Stimulated activated CD4-positive, alpha-beta T cell treated with anti-CD3 and anti-CD28 coated beads, Interleukin-1b, Interleukin-23, amount 100 ng/mL, for 1 hour (primary cell): ENCODE measurements at places on chromosomes 3 and 15.

DNA sequence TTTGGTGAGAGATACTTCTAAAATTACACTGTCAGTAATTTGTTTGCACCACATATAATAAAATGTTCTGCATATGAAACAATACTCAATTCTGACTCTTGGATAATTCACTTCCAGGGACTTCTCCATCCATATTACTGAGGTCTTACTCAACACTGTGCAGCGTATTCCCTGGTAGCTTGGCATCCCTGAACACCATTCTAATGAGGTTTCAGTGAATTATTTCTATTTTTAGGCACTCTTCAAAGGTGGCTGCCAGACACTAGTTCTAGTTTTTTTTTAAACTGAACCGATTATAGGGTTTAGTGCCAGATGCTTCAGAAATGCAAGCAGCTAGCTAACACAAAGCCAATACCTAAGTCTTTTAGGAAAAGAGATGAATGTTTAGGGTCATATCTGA is 283.3 kb downstream of the FEZF2 start:
- no peak for DNase-seq

GRCh38 chr3:115800489-115801075 is 177.3 kb downstream of the GAP43 start:
- no peak for DNase-seq

- no peak for DNase-seq
Observed at GRCh38 chr3:146223401-146224373, 27.2 kb downstream of the PLSCR4 start.

DNA sequence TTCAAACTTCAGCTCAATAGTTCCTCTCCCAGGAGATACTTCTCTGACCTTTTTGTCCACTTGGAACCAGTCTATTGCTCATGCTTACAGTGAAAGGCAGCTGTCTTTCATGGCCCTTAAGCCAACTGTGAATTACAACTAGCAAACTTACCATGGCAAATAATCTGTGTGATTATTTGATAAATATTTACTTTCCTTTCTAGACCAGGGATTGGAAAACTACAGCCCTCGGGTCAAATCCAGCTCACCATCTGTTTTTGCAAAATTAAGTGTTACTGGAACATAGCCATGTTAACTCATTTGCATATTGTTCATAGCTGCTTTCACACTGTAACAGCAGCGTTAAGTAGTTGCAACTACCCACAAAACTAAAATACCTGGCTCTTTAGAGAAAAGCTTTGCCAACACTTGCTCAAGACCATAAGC is 289.1 kb upstream of the MCTP2 start:
- DNase-seq: no peak

GRCh38 chr3:174116421-174116820 is 718.9 kb downstream of the NLGN1 start:
- no peak for DNase-seq
